Stimulated activated CD8-positive, alpha-beta memory T cell treated with anti-CD3 and anti-CD28 coated beads, Interleukin-4, amount 100 ng/mL, for 24 hours (primary cell): ENCODE measurements at places on chromosomes 13 and 19.

- DNase-seq = no peak
These were observed 109.7 kb upstream of the KLF12 start for GRCh38 chr13:74243637-74244526.

- DNase-seq = no peak
These were observed 40.7 kb upstream of the SERPINE3 start for GRCh38 chr13:51298812-51299211.

DNA sequence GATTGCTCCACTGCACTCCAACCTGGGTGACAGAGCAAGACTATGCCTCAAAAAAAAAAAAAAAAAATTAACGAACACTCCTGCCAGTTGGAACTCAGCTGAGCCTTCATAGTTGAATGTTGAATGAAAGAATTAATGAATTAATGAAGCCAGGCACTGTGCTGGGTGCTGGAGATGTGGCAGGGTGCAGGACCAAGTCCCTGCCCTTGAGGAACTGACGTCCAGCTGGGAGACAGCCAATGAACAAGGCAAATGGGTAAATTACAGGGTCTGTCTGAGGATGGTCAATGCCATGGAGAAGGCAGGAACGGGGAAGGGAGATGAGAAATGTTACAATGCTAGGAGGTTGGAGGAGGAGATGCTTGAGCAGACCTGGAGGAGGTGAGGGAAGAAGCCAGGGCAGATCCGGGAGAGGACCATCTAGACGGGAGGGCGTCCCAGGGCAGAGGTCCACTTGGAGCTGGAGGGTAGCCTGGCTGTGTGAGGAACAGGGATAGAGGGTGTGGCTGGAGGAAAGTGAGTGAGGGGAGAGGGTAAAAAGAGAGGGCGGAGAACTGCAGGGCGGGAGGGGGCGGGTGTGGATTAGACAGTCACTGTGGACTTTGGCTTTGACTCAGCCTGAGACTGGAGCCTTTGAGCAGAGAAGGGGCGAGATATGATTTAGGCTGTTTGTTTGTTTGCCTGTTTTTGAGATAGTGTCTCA, 16.8 kb upstream of the IGSF23 start:
- no peak for DNase-seq

DNA sequence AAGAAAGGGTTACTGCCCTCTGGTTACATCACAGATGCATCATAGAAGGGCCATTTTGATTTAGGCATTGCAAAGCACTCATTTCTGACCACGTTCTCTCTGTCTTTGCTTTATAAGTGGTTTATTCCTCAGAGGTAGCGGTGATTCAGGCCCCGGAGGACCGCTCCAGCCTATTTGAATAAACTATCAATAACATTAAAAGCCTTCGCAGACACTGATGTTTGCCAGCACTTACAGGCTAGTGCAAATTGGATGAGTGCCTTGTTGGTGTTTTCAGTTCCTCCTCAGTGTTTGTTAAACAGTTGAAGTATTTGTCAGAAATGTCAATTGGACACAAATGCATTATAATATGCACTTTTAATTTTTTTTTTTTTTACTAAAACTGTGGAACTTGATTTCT, 120.2 kb downstream of the RXFP2 start:
- no peak for DNase-seq

DNA sequence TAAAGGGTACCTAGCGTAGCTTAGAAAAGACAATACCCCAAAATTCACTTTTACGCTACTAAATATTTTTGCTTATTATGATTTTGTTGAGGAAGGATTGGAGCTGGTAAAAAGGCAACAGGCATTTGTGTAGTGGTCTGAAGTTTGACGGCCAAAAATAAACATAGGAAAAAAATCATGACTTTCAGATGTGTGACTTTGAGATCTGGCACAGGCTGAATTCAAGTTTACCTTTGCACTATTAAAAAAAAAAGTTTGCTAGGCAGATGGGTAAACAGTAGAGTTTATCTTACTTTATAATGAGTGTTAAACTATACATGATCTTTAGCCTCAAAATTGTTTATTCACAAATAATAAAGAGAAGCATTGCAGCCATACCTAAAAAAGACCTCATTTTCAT, 24.3 kb upstream of the INTS6 start:
- DNase-seq = no peak

DNA sequence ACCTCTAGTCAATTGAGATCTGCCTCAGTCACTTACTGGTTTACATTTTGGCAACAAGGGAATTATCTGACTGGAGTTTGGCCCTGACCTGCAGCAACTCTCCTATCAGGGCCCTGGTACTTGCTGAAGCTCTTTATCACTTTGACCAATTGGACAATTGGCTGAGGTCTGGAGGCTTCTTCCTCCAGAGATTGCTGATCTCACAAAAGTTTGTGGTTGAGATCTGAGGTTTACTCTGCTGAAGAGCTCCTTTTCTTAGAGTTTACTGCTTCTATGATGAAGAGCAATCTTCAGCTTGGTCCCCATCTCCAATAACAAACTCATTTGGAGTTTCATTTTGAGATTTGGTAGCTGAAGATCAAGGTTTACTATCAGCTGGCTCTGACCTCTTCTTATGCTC, 276.9 kb upstream of the SGCG start:
- DNase-seq = no peak

DNA sequence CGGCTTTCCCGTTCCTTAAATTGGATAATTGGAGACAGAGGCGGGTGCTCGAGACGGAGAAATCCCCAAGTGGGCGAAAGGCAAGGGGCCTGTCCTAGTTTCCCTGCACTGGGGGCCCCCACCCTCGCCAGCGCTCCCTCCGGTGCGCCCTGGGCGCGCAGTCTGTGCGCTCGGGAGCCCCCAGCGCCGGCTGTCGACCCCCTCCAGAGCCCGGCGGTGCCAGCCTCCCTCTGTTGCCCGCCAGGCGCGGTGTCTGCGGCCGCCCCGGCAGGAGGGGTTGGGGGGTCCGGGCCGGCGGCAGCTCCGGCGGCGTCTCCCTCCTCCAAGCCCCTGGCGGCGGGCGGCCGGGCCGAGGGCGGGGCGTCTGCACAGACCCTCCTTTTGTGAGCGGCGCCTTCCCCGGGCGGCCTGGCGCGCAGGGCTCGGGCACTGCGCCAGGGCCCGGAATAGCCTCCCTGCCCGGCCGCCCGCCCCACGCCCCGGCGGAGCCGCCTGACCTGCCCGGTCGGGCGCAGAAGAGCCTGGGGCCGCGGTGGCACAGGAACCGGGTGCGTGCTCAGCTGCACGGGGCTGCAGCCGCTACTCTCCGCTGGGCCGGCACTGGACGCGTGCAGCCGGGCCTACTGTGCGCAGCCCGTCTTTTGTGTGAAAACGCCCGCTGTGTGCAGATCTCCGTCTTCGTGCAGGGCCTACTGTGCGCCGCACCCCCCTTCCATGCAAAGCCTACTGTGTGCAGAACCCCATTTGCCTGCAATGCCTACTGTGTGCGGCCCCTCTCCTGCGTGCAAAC, 13.2 kb downstream of the GADD45B start:
- no peak for DNase-seq

DNA sequence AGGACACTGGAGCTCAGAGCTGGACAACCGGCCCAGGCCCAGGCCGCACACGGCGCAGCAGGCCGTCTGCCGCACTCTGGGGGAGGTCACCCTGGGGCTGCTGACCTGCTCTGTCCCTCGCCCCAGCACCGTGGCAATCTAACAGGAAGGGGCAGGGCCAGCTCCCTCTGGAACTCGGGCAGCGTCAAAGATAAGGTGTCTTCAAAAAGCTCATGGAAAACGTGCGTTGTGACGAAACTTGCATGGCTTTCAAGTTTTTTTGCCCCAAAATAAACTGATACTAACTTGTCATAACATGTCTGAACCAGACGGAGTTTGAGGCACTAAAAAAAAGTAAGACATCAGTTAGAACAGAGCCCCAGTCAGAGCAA, 12.2 kb upstream of the ATP8B3 start:
- no peak for DNase-seq
